ENCODE measurements at places on chromosomes 6 and 20.
A peak's percentile ranks its signal among the peaks of the same experiment; 100 is the strongest.

DNA sequence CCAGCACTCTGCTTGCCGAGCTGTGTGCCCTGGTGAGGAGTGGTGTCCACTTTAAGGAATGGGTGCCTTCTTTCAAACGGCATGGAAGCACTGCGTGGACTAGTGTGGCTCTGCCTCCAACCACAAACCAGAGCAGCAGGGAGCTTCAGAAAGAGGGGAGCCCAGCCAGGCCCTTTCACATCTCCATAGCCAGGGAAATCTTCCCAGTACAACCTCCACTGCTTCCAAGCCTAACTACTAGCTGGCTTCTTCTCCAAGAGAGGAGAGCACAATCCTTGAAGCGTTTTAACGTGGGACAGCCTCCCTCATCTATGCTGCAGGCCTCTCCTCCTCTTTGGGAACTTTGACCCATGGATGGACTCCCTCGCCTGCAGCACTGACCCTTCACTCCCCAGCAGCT is 26.7 kb downstream of the TNXB start:
- no peak for DNase-seq

- no peak for DNase-seq
These were observed 157.1 kb upstream of the SHLD1 start for GRCh38 chr20:5592823-5593739.

DNA sequence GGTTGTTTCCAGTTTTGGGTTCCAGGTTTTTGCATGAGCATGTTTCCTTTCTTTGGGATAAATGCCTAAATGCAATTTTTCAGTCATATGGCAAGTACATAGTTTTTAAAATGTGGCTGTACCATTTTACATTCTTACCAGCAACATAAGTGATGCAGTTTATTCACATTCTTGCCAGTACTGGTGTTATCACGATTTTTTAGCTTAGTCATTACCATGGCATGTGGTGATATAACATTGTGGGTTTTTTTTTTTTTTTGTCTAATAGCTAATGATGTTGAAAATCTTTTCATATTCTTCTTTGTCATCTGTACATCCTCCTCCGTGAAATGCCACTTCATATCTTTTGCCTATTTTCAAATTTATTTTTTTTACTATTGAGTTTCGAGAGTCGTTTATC is 2.9 kb upstream of the TDRD6 start:
- no peak for DNase-seq

DNA sequence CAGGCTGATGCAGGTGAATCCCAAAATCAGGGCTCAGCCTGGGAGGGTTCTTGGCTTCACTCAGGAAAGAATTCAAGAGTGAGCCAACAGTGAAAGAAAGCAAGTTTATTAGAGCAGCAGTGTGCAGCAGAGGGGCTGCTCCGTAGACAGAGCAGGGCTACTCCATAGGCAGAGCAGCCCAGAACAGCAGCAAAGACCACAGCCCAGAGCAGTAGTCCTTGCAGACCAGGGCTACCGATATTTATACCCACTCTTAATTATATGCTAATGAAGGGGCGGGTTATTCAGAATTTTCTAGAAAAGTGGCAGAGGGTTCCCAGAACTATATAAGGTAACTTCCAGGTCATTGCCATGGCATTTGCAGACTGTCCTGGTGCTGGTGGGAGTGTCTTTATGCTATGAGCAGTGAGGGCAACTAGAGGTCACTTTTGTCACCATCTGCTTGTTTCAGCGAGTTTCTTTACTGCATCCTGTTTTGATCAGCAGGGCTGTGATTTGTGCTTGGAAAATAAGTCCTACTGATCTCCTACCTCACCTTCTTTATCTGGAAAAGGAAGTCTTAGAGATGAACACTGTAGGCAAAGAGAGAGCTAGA is 39.8 kb upstream of the PTPN1 start:
- no peak for DNase-seq

- DNase-seq, result no peak
These were observed 102.3 kb upstream of the CCN2 start for GRCh38 chr6:132053511-132053910.

- no peak for DNase-seq
These were observed 3.8 kb downstream of the MTCL3 start for GRCh38 chr6:127515234-127515793.

- no peak for DNase-seq
These were observed 54.4 kb downstream of the SNRNP48 start for GRCh38 chr6:7644417-7644816.

DNA sequence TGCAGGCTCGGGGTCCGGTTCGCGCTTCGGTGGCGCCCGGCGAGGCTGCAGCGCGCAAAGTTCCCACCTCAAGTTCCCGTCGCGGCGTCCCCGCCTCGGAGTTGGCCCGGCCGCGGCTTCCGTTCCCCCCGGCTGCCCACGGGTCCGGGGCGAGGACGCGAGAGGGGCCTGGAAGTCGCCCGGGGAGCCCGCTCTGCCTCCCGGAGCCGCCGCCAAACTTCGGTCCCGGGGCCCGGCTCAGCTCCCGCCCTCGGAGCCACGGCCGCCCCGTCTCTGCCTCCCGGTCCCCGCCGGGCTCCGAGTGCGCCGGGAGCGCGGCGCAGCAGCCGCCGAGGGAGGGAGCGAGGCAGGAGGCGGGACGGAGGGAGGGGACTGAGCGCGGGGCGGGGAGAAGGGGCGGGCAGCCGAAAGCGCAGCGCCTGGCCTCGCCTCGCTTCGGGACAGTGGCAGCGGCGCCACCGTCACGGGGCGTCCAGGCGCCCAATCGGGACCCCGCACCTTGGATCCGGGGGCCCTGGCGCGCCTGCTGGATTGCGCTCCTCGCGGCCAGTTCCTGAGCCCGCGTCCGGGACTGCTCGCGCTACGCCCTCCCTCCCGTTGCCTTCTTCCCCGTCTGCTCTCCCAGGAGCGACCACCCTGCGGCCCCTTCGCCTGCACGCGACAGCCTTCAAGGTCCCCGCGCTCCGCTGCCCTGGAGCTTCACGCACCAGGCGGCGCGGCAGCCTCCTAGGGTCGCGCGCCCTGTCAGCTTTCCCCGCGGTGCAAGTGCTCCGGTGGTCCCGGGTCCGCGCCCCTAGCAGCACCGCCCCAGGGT is at the start of gene KCNG1:
TSS of gene KCNG1 (minus strand) at position 305 of the 814 bp plus-strand sequence. CDS start 12,769 bp downstream, outside the sequence.
- peak; percentile 48 for DNase-seq

GRCh38 chr6:87982134-87982533 is 65.5 kb upstream of the SPACA1 start:
- no peak for DNase-seq

- DNase-seq, result no peak
These were observed 118.7 kb downstream of the RPS12 start for GRCh38 chr6:132933090-132933489.

DNA sequence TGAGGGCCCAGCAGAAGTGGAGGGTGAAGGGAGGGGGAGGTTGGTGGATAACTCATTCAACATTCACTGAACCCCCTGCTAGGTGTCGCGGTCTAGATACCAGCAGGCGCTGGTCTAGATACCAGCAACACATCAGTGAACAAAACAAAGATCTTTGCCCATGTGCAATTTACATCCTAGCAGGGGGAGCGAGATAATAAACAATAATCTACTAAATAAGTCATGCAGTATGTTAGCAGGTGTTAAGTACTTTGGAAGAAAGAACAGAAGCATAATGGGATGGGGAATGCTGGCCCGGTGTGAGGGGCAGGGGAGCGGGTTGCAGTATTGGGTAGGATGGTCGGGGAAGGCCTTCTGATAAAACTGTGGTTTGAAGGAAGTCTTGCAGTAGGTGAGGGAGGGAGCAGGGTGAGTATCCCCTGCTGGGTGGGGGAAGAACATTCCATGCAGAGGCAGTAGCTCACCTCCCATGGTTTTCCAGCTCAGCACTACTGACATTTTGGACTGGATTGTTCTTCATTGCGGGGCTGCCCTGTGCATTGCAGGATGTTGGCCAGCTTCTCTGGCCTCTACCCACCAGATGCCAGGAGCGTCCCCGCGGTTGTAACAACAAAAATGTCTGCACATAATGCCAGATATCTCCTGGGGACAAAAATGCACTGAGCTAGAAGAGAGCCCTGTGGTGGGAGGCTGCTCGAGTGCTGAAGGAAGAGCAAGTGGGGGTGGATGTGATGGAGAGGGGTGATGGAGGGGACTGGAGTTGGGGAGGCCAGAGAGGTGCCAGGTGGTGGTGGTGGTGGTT is 117.3 kb downstream of the TOX2 start:
- DNase-seq, result no peak

DNA sequence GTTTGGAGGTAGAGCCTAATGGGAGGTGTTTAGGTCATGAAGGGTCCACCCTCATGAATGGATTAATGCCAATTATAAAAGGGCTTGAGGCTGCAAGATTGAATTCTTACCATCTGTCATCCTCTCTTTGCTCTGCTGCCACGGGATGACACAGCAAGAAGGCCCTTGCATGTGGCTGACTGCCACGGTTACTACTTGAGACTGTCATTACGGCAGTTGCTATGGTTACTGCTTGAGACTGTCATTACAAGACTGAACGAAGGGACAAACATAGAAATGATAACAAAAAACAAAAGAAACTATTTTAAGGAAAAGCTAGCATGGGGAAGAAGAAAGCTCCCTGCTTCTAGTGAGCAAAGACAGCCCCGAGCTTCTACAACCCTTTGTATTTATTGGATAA is 715.0 kb downstream of the TFAP2A start:
- DNase-seq, result no peak

- peak; percentile 2 for DNase-seq
These were observed 27.8 kb downstream of the CCN2 start for GRCh38 chr6:131923356-131923755.

GRCh38 chr20:60237981-60238380 is 279.8 kb downstream of the CDH26 start:
- DNase-seq, result no peak

GRCh38 chr6:79201983-79202382 is 32.5 kb downstream of the HMGN3 start:
- DNase-seq, result no peak

GRCh38 chr6:50655848-50656453 is 57.4 kb upstream of the TFAP2D start:
- no peak for DNase-seq

- DNase-seq, result no peak
These were observed 1.0 kb upstream of the APMAP start for GRCh38 chr20:24993337-24994185.

- DNase-seq, result no peak
These were observed 34.9 kb upstream of the RALGAPA2 start for GRCh38 chr20:20747298-20747697.

- DNase-seq, result no peak
These were observed 43.9 kb upstream of the FAM184A start for GRCh38 chr6:119122336-119122735.

GRCh38 chr6:42142118-42142835 is at the start of gene C6orf132:
TSS of gene C6orf132 (minus strand) at chr6:42142620. CDS start at chr6:42142444, 176 bp downstream.
- DNase-seq, result no peak

- no peak for DNase-seq
These were observed 419.4 kb downstream of the C6orf118 start for GRCh38 chr6:164889980-164890379.

DNA sequence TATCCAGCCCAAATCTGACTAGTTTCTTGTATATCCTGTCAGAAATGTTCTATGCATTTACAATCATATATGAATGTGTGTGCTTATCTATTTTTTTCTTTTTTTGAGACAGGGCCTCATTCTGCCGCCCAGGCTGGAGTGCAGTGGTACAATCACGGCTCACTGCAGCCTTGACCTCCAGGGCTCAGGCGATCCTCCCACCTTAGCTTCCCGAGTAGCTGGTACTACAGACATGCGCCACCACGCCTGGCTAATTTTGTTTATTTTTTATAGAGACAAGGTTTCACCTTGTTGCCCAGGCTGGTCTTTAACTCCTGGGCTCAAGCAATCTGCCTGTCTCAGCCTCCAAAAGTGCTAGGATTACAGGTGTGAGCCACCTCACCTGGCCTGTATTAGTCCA is 3.0 kb upstream of the RAB44 start:
- DNase-seq, result no peak

DNA sequence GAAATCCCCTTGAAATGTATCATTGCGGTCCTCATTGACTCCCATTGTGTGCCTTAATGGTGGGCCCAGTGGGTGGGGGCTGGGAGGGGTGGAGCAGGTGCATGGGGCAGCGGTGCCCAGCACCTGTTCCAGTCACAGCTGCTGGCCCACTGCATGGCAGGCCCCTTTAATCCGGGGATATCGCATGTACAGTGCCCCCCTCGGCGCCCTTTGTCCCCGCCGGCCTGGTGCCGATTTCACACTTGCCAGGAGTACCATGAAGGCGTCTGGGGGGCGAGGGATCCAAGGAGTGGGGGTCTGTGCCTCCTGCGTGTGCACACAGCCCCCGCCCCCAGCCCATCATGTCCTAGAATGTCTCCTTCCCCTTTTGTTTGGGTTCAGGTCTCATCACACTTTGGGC is 2.8 kb downstream of the SNAI1 start:
- DNase-seq, result no peak

- no peak for DNase-seq
These were observed 57.9 kb downstream of the HIVEP1 start for GRCh38 chr6:12069891-12070529.

DNA sequence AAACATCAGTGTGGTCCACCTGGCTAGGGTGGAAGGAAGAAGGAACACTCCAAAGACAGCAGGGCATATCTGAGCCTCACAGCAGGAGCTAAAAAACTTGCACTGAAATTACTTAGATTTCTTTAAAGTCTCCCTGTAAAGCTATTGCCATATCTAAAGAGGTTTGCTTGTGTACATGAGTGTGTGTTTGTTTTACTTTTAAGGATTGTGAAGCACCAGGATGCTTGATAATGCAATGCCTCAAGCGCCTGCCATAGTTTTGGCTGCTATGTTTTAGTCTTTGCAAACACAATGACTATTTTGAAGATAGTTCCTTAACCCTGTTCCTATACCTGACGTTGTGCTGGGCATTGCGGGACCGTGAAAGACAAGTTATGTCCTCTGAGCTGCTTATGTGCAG is 65.0 kb downstream of the ID4 start:
- no peak for DNase-seq

DNA sequence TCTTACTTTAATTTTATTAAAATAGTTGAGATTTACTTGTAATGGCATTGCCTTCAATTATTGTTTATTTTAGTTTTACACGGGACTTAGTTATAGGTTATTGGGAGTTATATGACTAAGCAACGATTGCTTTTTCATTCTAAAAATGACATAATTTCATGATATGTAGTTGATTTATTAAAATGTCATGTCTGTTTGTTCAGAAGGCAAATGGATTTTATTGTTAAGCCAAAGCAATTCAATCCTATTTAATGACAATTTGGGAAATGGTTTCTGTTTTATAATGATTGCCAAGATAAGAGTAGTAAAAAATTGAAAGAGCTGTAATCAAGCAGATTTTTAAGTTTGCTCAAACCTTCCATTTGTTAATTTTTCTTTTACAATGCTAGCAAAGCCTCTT is 74.7 kb downstream of the PHACTR2 start:
- no peak for DNase-seq

DNA sequence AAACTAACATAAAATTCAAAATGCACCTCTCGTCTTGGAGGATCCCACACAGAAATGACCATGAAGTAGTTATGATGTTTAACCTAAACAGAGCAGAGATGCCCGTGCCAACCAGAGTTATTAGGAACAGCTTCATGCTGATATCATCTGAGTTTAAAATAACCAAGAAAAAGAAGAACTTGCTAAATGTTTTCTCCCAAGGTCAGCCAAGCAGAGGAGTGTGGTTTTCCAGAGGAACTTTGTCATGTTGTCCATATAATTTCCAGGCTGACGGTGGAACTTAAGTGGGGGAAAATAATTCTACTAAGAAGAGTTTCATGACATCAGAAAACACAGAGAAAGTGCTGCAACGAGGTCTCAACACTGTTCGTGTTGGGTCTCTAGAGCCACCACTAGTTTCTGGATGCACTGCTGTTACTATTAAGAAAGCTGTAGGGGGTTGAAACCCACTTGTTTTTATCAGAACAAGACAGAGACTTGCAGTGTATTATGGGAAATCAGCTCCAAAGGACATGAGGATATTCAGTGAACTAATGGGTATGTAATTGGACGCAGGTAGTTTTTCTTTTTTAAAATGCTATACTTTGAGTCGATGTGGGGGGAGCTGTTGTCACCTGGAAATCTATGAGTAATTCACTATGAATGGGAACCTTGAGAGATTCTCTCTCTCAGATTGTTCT is 5.2 kb downstream of the AGPAT4 start:
- DNase-seq, result no peak
